ENCODE measurements at places on chromosomes 12 and 14. TPM values are rescaled to one million over a fixed set of nuclear protein-coding genes. Genes with fewer than 3 reads are reported as not detected.

The WDR89 gene
- total RNA-seq, result 22.6 TPM

The FAM222A gene
- total RNA-seq, result 7.3 TPM

The DHRS2 gene
- total RNA-seq, result 1.2 TPM

The CDKN1B gene
- total RNA-seq, result 90.6 TPM

The DLGAP5 gene
- 13.3 TPM for total RNA-seq

The RBM23 gene
- 127 TPM for total RNA-seq

The GALNT8 gene
- 25.3 TPM for total RNA-seq

The OR4K2 gene
- not detected for total RNA-seq

The BLOC1S1 gene
- total RNA-seq, result 187 TPM

The MFAP5 gene
- 79.8 TPM for total RNA-seq

The CLBA1 gene
- 18.1 TPM for total RNA-seq

The GPD1 gene
- 14.8 TPM for total RNA-seq

The HEBP1 gene
- 16.8 TPM for total RNA-seq

The RNASE2 gene
- total RNA-seq, result 5.8 TPM

The SOAT2 gene
- total RNA-seq, result not detected

The FGF6 gene
- not detected for total RNA-seq

The PMCH gene
- 0.33 TPM for total RNA-seq

The C14orf93 gene
- total RNA-seq, result 11.7 TPM

The ZNF84 gene
- total RNA-seq, result 71.3 TPM

The LGR5 gene
- total RNA-seq, result 8.3 TPM

The IKZF4 gene
- 5.2 TPM for total RNA-seq

The RHNO1 gene
- 33.2 TPM for total RNA-seq

The KRT86 gene
- 0.10 TPM for total RNA-seq

The AQP2 gene
- not detected for total RNA-seq

The RERGL gene
- total RNA-seq, result 7.7 TPM

The SPIC gene
- total RNA-seq, result not detected

The CCDC184 gene
- 15.3 TPM for total RNA-seq

The PROX2 gene
- 0.06 TPM for total RNA-seq

All from spinal cord (tissue), 10 donors.